GM23338 (cell line): ENCODE measurements at places on chromosomes 11 and 22. TPM values are rescaled to one million over a fixed set of nuclear protein-coding genes. Genes with fewer than 3 reads are reported as not detected.
A peak's percentile ranks its signal among the peaks of the same experiment; 100 is the strongest.

Gene OR51B5
- polyA plus RNA-seq, result not detected in 2 replicates

Gene HSPA8
- 818 and 826 TPM in 2 replicates for polyA plus RNA-seq

Gene OR2D2
- 0.24 TPM in 1 of 2 replicates, not detected in the other for polyA plus RNA-seq

Gene MS4A3
- not detected in 2 replicates for polyA plus RNA-seq

Gene SLC22A8
- polyA plus RNA-seq, result not detected in 2 replicates

Gene ARRB1
- 5.8 and 6.3 TPM in 2 replicates for polyA plus RNA-seq

Gene TNNI2
- polyA plus RNA-seq, result not detected in 2 replicates

Gene EFCAB6
- 1.1 and 1.2 TPM in 2 replicates for polyA plus RNA-seq

Gene LMO2
- 1.4 and 2.7 TPM in 2 replicates for polyA plus RNA-seq

- DNase-seq, result no peak
These were observed 101.0 kb downstream of the PTPRJ start for GRCh38 chr11:48081151-48082010.

DNA sequence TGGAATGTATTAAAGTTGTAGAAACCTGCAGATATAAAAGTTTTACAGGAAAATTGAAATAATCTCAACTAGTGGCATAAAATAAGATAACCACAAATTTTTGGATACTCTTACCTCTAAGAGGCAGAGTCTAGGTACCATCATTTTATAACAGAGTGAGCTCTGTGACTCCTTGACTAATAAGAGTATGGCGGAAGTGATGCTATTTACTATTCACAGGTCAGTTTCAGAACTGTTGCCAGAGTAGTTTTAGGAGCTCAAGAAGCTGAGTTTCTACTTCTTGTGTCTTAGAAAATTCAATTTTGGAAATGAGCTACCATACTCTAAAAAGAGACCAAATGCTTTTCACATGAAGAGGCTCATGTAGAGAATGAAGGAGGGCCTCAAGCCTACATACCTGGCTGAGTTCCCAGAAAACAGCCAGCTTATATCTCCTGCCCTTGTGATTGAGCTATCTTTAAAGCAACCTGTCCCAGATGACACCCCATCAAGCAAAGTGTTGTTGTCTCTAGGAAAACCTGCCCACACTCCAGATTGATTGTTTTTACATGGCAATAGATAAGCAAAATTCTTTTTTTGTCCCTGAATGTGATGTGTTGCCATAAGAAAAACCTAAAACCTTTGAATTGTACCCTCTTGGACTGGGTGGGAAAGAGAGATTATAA, 712.8 kb upstream of the CNTN5 start:
- no peak for DNase-seq

- DNase-seq, result no peak
These were observed 2123.7 kb upstream of the RAG2 start for GRCh38 chr11:38721586-38722315.

GRCh38 chr11:125951731-125952130, 5.9 kb downstream of the VSIG10L2 start:
- no peak for DNase-seq

DNA sequence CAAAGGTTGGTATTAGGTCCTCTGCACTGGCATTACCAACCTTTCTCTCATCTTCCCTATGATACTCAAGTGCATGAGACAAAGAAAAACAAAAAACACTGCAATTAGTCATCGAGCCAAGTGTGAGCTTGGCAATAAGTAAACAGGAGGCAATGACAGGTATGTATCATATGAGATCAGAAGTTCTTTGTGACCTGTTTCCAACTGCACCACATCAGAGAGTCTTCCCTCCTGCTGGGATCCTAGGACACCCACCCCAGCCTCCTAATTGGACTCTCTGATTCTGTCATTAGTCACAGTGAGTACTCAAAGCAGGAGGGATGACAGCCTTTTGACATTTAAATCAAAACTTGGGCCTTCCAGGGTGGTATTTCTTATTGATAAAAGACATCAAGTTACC, 7.8 kb upstream of the JAML start:
- DNase-seq, result no peak

GRCh38 chr22:36191106-36191836, 10.3 kb downstream of the APOL4 start:
- no peak for DNase-seq

DNA sequence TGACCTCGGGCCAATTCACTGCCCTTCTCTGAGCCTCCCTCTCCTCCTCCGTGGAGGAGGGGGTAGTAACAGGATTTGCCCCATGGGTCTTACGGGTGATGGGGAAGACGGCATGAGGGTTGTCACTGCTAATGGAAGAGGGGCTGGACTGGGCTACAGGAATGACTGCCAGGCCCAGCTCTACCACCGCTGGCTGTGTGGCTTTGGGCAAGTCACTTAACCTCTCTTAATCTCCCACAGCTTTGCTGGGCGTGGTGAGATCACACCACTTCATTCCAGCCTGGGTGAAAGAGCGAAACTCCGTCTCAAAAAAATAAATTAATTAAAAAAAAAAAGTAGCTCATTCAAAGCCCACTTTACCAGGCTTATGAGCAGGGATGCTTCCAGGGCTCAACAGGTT, 2.8 kb downstream of the SYT12 start:
- DNase-seq, result no peak

DNA sequence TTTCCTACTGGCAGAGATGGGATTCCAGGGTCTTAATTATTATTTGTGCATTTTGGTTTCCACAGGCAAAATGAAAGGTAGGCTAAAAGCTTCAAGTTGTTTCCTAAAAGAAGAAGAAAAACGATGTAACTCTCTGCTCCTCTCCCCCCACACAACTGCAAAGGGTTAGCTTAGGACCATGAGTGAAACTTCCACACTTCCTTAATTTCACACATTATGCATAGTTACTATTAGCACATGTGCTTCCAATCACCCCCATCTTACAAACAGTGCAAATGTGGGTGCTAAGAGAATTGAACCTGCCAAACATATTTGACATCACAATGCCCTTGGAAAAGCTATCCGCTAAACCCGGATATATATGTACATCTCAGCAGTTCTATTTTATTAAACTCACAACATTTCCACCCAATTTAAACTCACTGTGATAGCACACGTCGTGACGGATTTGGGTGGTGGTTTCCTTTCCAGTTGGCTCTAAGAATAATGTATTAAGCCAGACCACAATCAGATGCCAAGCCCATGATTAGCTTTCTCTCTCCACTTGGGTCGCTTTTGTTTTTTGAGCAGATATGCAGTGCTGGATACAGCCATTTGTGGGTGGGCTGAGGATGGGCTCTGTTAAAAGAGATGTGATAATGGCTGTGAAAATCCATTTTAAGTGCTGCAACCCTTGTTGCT, 245.0 kb upstream of the POU2AF2 start:
- no peak for DNase-seq

- DNase-seq, result peak; percentile 38
These were observed 150.9 kb downstream of the CRYBB2 start for GRCh38 chr22:25370322-25370721.

- no peak for DNase-seq
These were observed 7.6 kb downstream of the DLG2 start for GRCh38 chr11:85619499-85619898.

DNA sequence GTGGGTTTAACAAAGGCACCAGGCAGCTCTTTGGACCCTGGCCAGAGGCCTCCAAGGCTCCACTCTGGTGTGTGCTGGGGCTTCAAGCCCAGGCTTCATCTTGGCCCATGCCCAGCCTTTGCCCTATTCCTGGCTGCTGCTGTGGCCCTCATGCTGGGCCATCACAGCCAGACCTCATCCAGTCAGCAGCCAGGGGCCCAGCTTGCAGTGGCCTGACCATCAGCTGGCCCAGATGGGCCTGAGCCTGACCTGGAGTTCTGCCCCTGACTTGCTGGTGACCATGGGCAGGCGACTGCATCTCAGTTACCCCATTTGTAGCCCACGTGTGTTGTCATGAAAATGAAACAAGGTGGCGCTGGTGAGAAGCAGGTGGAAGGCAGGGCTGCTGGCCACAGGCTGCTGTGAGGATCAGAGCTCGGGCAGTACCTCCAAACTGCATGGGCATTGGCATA, 76.1 kb downstream of the MED15 start:
- DNase-seq, result peak; percentile 66

DNA sequence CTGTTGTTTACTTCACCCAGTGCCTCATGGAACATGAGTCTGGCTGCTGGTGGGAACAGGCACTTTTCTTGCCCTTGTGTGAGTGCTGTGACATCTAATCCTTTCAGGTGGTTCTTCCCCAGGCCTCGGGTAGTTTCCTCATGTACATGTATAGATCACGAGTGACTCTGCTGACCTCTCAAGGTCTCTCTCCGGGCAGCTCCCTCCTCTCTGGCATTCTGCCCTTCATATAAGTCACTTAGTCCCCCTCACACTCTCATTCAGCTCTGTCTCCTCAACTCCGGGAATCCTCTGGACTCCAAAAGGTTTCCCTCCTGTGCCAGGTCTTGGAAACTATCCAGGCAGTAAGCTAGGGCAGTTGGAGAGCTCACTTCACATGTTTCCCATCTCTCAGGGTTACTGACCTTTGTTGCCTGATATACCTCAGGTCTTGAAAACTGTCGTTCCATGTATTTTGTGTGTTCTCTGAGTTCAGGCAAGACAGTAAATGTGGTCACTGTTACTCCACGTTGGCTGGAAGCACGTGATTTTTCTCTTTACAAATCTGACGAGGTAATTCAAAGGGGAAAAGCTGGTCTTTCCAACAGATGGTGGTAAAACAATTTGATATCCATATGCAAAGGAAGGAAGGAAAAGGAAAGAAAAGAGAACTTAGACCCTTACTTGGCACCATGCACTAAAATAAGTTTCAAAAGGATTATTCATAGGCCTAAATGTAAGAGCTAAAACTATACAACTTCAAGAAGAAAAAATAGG, 40.5 kb upstream of the PITPNB start:
- DNase-seq, result no peak

GRCh38 chr22:27462190-27462589, 339.4 kb downstream of the MN1 start:
- no peak for DNase-seq

- DNase-seq, result no peak
These were observed 17.8 kb downstream of the NAGA start for GRCh38 chr22:42052765-42053164.

- peak; percentile 4 for DNase-seq
These were observed 172.6 kb upstream of the LUZP2 start for GRCh38 chr11:24324211-24324610.

- DNase-seq, result no peak
These were observed 78.6 kb downstream of the PRR5L start for GRCh38 chr11:36374726-36375125.

- no peak for DNase-seq
These were observed 2.1 kb downstream of the RTN3 start for GRCh38 chr11:63683133-63683991.

- DNase-seq, result no peak
These were observed 28.3 kb downstream of the SLC6A5 start for GRCh38 chr11:20627701-20628100.

DNA sequence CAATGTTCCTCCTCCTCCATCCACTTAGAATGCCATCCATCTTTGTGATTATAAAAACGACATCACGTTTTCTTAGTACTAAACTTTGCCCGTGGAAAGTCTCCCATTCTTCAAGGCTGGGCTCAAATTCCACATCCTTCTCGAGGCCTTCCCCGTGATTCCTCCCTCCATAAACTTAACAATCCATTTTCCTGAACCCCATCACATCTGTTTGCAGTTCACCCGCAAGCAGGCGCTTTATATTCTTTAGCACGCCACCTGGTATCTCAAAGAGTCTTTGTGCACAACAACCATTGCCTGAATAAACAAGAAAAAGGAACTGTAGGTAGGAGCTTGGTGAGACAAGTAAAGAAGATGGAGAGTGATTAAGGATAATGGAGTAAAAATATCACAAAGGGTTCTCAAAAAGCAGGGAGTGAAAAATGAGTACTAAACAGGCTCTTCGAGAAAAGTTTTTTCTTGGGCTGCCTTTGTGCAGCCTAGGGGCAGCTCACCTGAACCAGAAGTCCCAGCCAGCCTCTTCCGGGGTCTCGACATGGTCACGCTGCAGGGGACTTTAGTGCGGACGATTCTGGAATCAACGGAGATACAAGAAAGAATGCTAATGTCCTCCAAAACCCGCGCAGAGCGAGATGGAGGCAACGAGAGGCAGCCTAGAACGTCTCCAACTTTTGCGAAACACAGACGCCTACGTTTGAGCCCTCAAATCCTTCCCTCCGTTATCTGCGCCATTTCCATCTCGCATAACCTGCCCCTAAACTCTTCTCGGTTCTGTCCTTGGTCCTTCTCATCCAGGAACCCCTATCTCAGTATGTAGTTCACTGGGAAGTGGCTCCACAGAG, 585 bp downstream of the THYN1 start:
- peak; percentile 58 for DNase-seq

DNA sequence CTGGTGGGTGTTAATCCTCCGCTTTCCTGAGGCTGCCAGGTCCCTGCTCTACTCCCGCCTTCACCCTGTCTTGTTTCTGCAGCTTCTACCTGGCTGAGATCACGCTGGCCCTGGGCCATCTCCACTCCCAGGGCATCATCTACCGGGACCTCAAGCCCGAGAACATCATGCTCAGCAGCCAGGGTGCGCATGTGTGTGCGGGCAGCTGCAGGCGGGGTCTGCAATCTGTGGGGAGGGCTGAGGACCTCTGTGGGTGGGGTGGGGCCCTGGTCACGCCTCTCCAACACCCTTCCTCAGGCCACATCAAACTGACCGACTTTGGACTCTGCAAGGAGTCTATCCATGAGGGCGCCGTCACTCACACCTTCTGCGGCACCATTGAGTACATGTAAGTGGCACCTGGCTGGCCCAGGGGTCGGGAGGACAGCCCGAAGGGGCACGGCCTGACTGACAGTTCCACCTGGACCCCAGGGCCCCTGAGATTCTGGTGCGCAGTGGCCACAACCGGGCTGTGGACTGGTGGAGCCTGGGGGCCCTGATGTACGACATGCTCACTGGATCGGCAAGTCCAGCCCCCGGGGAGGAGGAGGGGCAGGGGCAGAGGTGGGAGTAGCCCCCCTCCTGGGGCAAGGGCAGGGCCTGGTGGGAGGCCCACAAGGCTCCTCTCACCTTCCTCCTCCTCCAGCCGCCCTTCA, 4.5 kb downstream of the RPS6KB2 start:
- no peak for DNase-seq

DNA sequence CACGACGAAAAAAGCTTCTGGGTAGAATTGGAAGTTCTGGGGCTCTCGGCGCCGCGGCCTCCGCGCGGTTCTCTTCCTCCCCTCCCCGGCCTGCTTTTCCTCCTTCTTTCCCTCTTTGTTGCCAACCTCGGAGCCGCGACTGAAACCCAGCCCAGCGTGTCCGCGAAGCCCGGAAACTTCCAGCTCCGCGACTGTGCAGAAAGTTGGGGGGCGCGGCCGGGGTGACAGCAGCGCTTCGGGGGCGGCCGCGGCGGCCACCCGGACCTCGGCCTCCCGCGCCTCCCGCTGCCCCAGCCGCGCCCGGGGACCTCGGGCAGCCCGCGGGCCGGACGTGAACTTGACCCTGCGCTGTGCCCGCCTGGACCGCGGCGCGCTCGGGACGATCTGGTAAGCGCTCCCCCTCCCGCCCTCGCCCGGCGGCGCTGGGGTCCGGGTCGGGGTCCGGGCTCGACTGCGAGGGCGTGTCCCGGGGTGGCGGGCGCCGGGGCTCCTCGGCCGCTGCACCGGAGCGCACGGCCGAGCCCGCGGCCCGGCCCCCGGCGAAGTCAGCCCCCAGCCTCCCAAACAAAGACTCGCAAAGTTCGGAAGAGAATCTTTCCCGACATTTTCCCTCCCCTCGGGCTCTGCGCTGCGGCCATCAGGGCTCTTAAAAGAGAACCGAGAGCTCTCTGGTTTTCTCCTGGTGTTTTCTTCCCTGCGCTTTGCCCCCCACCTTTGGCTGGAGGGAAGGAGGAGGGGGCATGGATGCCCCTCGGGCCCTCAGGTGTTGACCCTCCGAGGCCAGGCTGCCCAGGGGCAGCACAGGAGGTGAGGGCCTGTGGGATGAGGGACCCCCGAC, 67.9 kb upstream of the WNT7B start:
- peak; percentile 76 for DNase-seq

GRCh38 chr22:48750826-48751440, 1076.7 kb downstream of the BRD1 start:
- no peak for DNase-seq

GRCh38 chr22:20542055-20542454, 34.6 kb downstream of the MED15 start:
- no peak for DNase-seq
